ENCODE measurements at places on chromosomes 3 and 15.

GRCh38 chr15:29925227-29926082 is 103.2 kb upstream of the TJP1 start:
- H3K27me3 ChIP-seq: no peaks in the 10 kb centered on the region
- H3K27ac ChIP-seq: peak overlapping the region; percentile 92
- H3K36me3 ChIP-seq: no peaks in the 10 kb centered on the region
- peak; percentile 97 for DNase-seq

- no peaks in the 10 kb centered on the region for H3K36me3 ChIP-seq
- H3K4me1 ChIP-seq: no peaks in the 10 kb centered on the region
- H3K27me3 ChIP-seq: no peaks in the 10 kb centered on the region
- no peak overlapping the region for H3K27ac ChIP-seq
- H3K4me3 ChIP-seq: no peak overlapping the region
- no peak for DNase-seq
These were observed 35.5 kb upstream of the GNB4 start for GRCh38 chr3:179486806-179487205.

DNA sequence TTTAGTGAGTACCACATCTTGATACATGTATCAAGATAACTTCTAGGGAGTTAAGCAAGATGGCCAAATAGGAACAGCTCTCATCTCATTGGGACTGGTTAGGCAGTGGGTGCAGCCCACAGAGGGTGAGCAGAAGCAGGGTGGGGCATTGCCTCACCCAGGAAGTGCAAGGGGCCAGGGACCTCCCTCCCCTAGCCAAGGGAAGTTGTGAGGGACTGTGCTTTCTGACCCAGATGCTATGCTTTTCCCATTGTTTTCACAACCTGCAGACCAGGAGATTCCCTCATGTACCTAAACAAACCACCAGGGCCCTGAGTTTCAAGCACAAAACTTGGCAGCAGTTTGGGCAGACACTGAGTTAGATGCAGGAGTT is 665.0 kb upstream of the CBLB start:
- H3K4me3 ChIP-seq: no peak overlapping the region
- no peak for DNase-seq
- H3K27ac ChIP-seq: peak overlapping the region; percentile 68
- no peaks in the 10 kb centered on the region for H3K36me3 ChIP-seq
- peaks cover 9% of the 10 kb centered on the region for H3K4me1 ChIP-seq
- H3K27me3 ChIP-seq: no peaks in the 10 kb centered on the region

- no peak overlapping the region for H3K4me3 ChIP-seq
- peaks cover 11% of the 10 kb centered on the region for H3K4me1 ChIP-seq
- H3K27ac ChIP-seq: no peak overlapping the region
These were observed 340.3 kb downstream of the FOXP1 start for GRCh38 chr3:71243229-71243628.

DNA sequence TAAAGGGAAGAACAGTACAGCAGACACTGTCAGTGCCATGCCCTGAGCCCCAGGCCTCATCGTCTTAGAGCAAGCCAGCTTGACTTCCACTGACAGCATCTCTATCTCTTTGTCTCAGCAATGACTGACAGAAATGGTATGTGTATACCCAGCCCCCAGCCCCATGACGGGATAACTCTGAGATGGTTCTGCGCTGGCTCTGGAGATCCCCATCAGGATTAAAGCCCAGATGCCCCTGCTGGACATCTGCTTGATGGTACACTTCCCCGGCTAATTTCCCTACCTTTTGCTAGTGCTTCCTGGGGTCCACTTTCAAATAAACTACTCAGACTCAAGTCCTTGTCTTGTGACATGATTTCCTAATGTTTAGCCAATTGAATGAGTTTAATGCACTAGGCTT is 7.6 kb downstream of the NMNAT3 start:
- no peaks in the 10 kb centered on the region for H3K4me1 ChIP-seq
- H3K27me3 ChIP-seq: no peaks in the 10 kb centered on the region

- H3K4me3 ChIP-seq: no peak overlapping the region
- no peaks in the 10 kb centered on the region for H3K27me3 ChIP-seq
- H3K36me3 ChIP-seq: no peaks in the 10 kb centered on the region
- no peak overlapping the region for H3K27ac ChIP-seq
- no peaks in the 10 kb centered on the region for H3K4me1 ChIP-seq
- DNase-seq: peak; percentile 84
These were observed 135.1 kb upstream of the RASGRP1 start for GRCh38 chr15:38699633-38700230.

GRCh38 chr3:31002730-31003129 is 108.3 kb upstream of the GADL1 start:
- no peak overlapping the region for H3K4me3 ChIP-seq
- H3K4me1 ChIP-seq: no peaks in the 10 kb centered on the region
- no peak for DNase-seq
- H3K27me3 ChIP-seq: no peaks in the 10 kb centered on the region
- no peak overlapping the region for H3K27ac ChIP-seq

DNA sequence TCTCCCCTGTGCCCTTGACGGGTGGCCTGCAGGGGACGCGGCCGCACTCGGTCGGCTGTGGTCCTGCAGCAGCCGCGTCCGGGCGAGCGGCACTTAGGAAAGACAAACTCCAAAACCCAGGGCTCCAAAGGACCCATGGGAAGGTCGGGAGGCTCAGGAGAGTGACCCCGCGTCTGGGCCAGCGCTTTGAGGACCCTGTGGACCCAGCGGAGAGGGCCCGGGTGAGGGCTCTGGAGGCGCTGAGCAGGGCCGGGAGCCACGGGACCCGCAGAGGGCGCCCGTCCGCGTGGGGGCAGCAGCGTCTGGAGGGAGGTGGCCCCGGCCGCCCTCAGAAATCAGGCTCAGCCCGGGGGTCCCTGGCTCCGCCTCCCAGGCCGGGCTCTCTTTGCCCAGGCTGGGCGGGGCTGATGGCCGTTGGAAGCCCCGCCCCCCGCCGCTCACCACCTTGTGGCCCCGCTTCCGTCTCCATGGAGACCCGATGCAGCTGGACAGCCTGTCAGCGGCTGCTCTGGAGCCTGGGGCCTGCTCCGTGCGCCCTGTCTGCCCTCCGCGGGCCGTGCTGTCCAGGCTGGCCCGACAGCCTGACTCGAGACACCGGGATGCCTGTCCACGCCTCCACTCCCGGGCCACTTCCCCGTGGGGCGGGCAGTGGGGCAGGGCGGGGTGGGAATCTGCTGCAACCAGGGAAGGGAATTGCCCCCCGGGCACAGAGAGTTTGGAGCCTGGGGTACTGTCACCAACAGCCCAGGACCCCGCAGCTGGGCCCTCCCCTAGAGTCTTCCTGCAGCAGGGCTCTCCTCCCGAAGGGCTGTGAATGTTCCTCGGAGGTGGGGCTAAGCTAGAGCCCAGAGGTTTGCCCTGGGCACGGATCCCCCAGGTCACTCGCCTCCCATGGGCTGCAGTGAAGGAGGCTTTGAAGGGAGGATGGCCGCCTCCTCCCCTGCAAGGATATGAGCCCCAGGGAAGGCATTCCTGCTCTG is 34.8 kb upstream of the RPL32 start:
- H3K4me3 ChIP-seq: no peak overlapping the region
- no peaks in the 10 kb centered on the region for H3K4me1 ChIP-seq
- no peaks in the 10 kb centered on the region for H3K27me3 ChIP-seq
- H3K36me3 ChIP-seq: no peaks in the 10 kb centered on the region
- H3K27ac ChIP-seq: no peak overlapping the region

- no peaks in the 10 kb centered on the region for H3K27me3 ChIP-seq
- no peaks in the 10 kb centered on the region for H3K4me1 ChIP-seq
- no peak overlapping the region for H3K27ac ChIP-seq
- peak; percentile 74 for DNase-seq
- no peak overlapping the region for H3K4me3 ChIP-seq
These were observed 242.8 kb upstream of the UBE2E2 start for GRCh38 chr3:22960105-22960984.
